ENCODE measurements at places on chromosomes 4 and X.

GRCh38 chrX:78643096-78643495 is 16.0 kb downstream of the RTL3 start:
- no peak for DNase-seq

- DNase-seq = no peak
Measured at GRCh38 chr4:189940178-189941004, at the start of gene FRG1. Gene FRG1, plus strand, starts transcription at chr4:189940872. Its CDS starts 138 bp downstream, at chr4:189941010.

- no peak for DNase-seq
Measured at GRCh38 chrX:17567821-17568220, 169.5 kb upstream of the SCML1 start.

GRCh38 chr4:16606691-16607090 is 291.8 kb downstream of the LDB2 start:
- no peak for DNase-seq

- DNase-seq = no peak
Measured at GRCh38 chr4:182644683-182645050, 272.5 kb downstream of the DCTD start.

All from NCI-H446 (cell line).